Hematopoietic multipotent progenitor cell treated with erythropoietin and hydrocortisone succinate and interleukin-3 and kit ligand, for 17 days (in vitro differentiated cells): ENCODE measurements at places on chromosomes 4 and X.

DNA sequence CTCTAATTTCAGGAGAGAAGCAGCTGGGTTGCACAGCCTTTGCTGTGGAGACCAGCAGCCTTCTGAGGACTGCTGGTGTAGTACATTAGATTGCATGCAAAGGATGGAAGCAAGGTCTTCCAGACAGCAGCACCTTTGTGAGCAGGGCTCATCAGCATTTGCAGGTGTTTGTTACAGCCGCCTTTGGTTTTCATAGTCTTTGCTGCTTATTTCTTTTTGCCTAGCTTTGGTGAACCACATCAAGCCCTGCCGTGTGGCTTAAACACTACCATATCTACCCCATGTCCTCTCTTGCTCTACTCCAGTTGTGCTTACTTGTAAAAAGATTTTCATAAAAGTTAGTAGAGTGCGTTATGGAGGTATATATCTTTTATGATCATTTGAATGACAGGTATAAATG lies 57.5 kb downstream of the MTM1 start:
- no peak for DNase-seq

GRCh38 chrX:125436855-125437254 lies 117.2 kb downstream of the TEX13C start:
- DNase-seq = no peak

GRCh38 chr4:131046821-131047220 lies 1950.9 kb downstream of the C4orf33 start:
- no peak for DNase-seq

DNA sequence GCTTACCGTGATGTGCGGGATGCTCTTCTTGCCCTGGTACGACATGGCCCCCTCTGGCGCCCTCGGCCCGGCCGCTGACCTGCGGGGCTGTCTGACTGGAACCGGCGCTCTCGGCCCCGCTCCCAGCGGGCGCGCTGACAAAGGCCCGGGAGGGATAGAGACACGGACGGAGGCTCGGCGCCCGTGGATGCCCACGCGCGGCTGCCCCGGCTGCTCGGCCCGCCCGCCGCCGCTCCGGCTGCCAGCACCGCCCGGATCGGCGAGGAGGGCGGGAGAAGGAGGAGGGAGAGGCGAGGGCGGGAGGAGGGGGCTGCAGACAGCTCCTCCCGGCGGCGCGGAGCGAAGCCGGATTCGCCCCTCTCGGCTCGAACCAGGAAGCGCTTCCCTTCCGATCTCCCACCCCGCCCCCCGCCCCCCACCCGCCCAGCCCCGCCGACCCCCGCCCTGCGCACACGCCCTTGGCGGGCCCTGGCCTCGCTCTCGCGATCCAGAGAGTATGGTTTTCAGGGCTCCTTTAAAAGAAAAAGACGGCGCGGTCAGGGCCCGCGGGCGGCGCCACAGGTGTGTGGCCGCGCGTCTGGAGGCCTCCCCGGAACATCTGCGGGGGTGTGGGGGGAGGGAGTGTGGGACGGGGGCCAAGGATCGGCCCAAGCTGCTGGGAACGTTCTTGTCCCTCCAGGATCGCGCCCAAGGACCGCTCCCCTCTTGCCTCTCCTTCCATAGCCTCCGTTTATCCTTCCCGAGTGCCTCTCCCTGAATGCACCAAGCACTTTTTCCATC lies 4.5 kb downstream of the CRMP1 start:
- DNase-seq = no peak

DNA sequence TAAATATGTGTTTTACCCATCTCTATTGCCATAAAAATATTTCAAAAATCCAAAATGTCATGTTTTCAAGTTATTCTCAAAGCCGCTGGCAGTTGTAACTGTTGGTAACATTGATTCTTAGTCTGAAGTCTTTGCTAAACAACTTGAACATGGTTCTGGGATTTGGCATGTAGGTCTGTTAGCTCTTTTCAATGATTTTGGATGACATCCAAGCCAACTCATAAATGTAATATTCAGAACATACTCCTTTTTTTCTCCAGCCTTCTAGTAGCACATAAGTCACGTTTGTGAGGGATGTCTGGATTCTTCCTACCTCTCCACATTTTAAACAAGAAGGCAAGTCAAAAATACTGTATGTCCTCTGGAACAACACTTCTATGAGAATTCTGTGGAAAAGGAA lies 305.3 kb downstream of the PRR32 start:
- no peak for DNase-seq

- no peak for DNase-seq
These were observed 448.6 kb upstream of the TECRL start for GRCh38 chr4:64857815-64858214.

DNA sequence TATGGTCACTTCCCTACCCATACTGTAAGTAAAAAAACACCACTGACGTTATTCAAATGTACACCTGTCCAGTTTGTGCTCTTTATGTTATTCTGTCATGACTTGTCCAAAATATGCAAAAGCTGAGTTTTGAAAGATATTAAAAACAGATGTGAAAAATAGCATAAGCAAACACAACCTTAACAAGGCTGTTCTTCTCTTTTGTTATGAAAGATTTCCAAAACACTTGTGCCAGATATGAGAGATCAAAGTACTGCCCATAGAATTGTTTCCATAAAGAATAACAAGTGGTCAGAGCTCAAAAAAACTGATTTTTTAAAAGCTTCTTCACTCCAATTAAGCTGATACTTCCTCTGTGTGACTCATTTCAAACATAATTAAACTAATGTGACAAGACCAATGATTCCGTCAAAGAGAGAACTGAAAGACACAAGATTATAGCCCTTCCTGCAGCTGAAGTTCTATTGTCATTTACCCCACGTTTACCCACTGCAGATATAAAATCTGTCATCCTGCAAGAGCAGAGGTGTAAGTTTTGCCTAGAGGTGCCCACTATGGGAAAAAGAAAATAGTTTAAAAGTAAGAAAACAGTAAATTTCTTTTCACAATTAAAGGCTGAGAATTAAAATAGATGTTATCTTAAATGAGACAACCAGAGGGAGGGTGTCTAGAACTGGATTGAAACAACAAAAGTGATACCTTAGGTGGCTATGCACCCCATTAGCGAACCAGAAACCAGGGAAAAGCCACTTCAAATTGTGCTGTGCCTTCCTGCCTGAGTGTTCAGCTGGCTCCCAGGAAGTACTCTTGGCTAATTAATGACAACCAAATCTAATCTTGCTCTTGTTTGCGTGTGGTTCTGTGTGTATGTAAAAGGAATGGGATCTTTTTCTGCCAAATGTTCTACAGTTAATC lies 30.1 kb downstream of the RASSF6 start:
- no peak for DNase-seq

DNA sequence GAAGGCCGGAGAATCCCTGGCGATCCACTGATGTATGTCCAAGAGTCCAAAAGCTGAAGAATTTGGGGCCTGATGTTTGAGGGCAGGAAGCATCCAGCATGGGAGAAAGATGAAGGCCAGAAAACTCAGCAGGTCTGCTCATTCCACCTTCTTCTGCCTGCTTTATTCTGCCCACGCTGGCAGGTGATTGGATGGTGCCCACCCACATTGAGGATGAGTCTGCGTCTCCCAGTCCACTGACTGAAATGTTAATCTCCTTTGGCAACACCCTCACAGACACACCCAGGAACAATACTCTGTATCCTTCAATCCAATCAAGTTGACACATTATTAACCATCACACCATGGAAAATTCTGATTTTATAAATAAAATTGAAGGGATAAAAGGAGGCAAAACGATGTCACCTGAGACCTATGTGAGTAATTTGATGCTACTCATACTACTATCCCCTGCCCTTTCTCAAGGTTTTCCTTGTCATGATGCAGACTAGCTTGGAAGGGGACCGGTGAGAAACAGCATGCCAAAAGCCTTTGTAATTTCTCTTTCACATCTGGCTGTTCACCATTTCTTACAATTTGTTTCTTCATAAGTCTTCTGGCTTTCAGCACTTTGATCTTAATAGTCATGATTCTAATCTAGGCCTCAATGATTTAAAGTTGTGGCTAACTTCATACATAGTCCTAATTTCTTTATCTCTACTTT lies 9.7 kb upstream of the PYURF start:
- no peak for DNase-seq

GRCh38 chr4:82666970-82667665 lies 105.3 kb upstream of the TMEM150C start:
- DNase-seq = no peak

GRCh38 chr4:125677665-125678307 lies 363.0 kb downstream of the FAT4 start:
- no peak for DNase-seq

- no peak for DNase-seq
These were observed 82.5 kb upstream of the PITX2 start for GRCh38 chr4:110705440-110705782.

DNA sequence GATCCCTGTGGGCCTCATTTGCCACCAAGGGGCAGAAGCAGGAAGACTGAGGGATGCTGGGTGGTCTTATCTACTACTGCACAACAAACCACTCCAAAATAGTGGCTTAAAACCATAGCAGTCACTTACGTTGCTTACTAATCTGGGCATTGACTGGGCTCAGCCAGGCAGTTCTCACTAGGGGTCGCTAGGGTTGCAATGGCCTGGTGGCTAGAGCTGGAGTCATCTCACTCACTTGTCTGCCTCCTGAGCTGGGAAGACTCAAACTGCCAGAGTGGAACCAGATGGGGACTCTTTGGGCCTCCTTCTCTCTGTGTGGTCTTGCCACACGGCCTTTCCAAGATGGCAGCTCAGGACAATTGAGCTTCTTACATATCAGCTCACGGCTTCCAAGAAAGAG lies 216.3 kb upstream of the BCOR start:
- DNase-seq = no peak

DNA sequence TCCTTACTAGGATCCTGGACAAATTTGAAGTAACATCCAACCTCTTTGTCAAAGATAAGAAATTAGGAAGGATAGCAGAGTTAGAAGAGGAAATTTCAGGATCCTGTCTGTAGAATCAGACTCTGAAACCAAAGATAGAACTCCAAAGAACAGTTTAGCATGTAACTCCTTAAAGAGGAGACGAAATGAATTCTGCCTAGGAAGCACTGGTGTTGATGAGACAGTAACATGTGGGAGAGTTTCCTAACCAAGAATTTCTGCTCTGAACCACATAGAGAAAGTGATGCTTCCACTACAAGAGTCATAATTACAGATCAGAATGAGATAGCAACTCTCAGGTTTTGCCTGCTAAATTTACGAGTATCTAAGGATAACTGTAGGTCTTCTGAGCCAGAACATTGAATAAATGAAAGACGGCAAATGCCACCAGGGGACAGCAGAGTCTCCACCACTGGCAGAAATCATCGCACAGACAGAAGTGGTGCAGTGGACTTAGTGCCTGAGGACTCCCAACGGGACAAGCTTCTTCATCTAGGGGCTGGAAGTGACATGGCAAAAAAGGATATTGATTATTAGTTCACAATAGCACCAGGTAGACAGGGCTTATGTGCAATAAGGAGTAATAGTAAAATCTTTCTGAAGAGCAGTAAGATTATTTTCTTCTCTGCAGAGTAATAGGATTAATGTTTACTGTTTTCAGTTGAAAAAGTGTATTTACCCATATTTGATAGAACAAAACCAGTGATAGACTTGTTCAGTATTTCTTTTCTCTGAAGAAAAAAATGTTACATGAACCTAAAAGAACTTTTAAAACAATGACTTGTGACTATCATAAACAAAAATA lies 6.7 kb upstream of the PPID start:
- peak; percentile 58 for DNase-seq

- DNase-seq = no peak
These were observed 86.2 kb downstream of the WNK3 start for GRCh38 chrX:54271664-54272063.

DNA sequence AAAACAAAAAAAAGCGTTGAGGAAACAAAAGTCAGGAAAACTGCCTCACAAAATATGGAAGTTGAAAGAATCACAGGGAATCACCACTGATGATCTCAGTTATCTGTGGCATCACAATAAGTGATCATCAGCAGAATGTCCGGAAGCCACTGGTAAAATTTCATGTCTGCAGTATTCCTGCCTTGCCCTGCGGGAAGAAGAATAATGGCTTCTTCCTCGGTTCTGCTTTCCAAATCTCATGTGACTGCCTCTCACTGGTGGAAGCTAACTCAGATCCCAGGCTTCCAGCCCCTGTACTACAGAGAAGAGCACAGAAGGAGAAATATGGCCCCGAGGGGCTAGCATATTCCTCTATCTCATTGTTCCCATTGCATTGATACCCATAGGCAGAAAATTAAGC lies 12.7 kb upstream of the ZNF330 start:
- no peak for DNase-seq

- no peak for DNase-seq
These were observed 74.6 kb downstream of the MXRA5 start for GRCh38 chrX:3271834-3272186.

DNA sequence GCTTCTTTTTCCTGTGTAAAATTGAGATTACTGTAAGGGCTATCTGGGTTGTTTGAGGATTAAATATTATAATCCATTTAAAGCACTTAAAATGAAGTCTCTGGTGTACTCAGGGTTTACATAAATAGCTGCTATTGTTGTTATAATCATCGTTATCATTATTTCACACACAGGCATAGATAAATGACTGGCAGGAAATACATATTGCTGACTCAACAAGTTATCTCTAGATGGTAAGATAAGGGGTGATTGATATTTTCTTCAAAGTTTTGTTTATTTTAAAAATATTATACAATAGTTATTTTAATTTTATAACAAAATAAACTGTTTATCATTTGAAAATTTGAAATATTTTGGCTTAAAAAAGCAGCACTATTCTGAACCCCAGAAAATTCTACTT lies 134.3 kb upstream of the DCAF12L2 start:
- no peak for DNase-seq

GRCh38 chrX:2500091-2500802 lies 529 bp downstream of the DHRSX start:
- peak; percentile 10 for DNase-seq

- no peak for DNase-seq
These were observed 125.7 kb downstream of the ZC4H2 start for GRCh38 chrX:64850371-64851082.

GRCh38 chr4:94803181-94803580 lies 45.4 kb downstream of the BMPR1B start:
- DNase-seq = no peak

DNA sequence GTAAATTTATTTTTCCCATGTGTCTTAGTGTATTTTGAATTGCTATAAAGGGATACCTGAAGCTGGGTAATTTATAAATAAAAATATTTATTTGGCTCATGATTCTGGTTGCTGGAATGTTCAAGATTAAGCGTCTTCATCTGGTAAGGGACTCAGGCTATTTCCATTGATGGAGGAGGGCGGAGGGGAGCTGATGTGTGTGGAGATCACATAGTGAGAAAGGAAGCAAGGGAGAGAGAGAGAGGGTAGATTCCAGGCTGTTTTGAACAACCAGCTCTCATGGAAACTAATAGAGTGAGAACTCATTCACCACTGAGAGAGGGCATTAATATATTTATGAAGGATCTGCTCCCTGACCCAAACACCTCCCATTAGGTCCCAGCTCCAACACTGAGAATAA lies 39.6 kb upstream of the ADGRL3 start:
- no peak for DNase-seq

DNA sequence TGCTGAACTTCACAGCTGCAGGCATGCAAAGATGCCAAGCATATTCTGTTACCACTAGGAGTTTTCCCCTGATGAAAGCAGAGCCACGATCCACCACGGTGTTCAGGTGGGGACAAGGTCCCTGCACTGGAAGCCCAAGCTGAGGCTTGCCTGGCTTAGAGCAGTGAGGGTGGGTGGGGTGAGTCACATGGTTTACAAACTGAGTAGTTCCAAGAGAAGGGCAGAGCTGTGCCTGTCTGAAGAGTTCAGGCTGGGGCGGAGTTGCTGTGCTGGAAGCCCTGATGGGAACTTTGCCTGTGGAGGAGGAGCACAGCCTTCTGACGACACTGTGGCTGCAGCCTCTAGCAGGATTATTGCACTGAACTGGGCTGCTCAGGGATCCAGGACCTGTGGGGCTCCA lies 45.5 kb downstream of the FAM9B start:
- DNase-seq = no peak
